ENCODE measurements at places on chromosomes 2 and 18. TPM values are rescaled to one million over a fixed set of nuclear protein-coding genes. Genes with fewer than 3 reads are reported as not detected.

The UGT1A9 gene
- not detected for polyA plus RNA-seq

DNA sequence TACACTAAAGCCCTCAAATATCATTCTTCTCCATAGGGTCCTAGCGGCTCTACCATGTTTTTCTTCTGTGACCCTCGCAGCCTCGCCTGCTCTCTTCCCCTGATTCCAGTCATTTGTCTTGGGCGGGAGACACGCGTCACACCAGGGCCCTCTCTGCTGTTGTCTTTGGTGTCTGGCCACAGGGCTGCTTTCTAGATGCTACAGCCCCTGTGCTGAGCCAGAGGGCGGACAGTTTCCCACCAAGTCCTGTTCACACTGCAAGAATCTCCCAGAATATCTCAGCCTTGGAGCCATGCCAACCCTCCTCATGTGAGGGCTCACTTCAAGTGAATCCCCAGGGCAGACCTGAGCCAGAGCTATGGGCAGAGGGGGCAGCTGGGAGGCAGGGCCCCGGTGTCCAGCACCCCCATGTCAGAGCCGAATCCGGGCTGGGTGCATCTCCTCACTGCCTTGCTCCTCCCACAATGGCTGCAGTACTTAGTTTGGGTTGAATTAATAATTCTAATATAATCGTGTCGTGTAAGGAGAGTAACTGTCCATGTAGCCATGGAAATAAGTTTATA, 42.1 kb downstream of the DIPK1C start:
- DNase-seq: no peak

The KLHL14 gene
- polyA plus RNA-seq: not detected

GRCh38 chr18:8139127-8139527, 470.1 kb upstream of the RAB12 start:
- no peak for DNase-seq

The TANC1 gene
- 0.64 TPM for polyA plus RNA-seq

The SERPINB11 gene
- not detected for polyA plus RNA-seq

The TNFAIP6 gene
- not detected for polyA plus RNA-seq

- no peak for DNase-seq
These were observed 6.0 kb downstream of the MC2R start for GRCh38 chr18:13909141-13909940.

DNA sequence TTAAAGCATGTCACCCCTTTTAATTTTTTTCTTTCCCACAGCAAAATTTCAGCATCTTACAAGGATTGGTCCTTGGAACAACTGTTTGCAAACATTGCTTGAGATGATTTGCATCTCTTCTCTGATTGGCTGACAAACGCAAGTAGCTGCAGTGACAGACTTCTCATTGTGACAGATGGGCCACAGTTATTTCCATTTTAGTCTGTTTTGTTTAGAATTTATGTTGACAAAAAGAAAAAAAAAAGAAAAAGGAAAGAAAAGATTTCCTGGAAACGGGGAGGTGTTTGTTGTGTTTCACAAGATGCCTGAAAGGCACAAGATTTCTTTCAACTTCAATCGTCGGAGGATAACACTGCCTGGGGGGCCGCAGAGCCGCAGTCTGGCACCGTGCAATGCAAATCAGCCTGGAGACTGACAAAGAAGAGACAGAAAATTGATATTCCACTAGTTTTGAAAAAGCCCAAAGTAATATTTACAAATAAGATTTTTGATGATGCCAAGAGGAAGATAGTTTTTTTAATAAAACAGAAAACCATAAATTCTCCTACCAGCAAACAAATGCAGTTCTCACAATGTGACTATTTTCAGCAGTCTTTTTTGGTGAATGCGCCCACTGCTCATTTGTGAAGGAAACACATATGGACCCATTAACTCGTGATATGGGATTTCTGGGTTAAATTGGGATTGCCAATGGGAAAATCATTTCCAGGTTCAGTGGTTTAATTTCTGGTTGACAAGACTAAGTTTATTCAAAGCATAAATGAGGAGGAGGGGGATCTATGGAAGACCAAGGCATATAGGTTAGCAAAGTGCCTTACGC, 296.2 kb upstream of the SMIM21 start:
- no peak for DNase-seq

The CTAGE1 gene
- not detected for polyA plus RNA-seq

GRCh38 chr2:26904839-26905238, 56.9 kb downstream of the DPYSL5 start:
- no peak for DNase-seq

DNA sequence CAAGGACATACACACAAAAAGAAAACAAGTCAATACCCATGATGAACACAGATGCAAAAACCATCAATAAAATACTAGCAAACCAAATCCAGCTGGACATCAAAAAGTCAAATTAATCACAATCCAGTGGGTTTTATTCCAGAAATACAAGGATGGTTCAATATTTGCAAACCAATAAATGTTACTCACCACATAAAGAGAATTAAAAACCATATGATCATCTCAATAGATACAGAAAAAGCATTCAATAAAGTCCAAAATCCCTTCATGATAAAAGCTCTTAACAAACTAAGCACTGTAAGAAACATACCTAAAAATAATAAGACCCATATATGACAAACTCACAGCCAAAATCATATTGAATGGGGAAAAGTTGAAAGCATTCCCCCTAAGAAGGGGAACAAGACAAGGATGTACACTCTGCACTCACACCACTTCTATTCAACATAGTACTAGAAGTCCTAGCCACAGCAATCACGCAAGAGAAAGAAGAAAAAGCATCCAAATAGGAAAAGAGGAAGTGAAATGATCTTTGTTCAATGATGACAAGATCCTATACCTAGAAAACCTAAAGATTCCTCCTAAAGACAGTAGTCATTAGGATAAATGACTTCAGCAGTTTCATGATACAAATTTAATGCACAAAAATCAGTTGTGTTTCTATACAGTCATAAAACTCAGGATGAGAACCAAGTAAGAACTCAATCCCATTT, 62.6 kb downstream of the TRAPPC8 start:
- DNase-seq: no peak

DNA sequence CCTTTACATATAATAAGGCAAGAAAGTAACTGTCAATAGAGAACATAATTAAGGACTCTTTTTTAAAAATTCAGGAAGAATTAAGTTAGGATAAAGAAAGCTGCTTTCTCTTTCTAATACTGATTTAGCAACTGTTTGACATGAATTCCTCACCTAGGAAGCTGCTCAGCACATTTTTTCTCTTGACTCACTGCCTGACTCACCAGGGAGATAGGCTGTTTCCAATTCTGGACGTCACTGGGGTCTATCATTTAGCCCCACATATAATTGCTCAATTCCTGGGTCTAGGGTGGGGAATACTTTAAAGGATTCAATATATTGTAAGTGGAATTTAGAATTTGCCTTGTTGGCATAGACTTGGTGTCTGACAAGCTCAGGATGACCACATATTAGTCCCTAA, 50.8 kb upstream of the UGP2 start:
- DNase-seq: no peak

The CCDC74A gene
- 0.69 TPM for polyA plus RNA-seq

- DNase-seq: no peak
These were observed 210.5 kb downstream of the HDAC4 start for GRCh38 chr2:239190361-239190760.

The MAP3K20 gene
- polyA plus RNA-seq: 1.9 TPM

The TBC1D8 gene
- 0.69 TPM for polyA plus RNA-seq

GRCh38 chr2:25566694-25567093, 106.7 kb downstream of the DTNB start:
- DNase-seq: no peak

Measured in CD8-positive, alpha-beta memory T cell (primary cell).